ENCODE measurements at places on chromosomes 12 and 14.

DNA sequence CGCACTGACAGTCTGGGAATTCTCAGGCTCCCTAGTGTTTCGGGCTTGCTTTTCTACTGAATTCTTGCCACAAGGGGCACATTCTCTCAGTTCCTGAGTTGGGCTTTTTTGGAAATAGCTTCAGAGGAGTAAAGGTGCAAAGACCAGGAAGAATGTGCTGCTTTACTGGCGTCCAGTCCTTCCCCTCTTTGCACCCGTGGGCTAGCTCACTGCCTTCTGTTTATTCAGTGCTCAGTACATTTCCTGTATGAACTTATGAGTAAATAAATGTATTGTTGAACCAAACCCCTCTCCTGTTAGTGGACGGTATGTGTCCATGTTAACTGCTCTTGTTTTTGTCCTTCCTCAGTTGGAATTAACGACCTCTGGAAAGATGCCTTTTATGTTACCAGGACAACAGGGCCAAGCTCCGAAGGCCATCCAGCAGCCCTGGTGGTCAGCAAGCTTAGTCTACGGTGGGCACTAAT lies 24.0 kb downstream of the GSG1 start:
- DNase-seq: no peak

DNA sequence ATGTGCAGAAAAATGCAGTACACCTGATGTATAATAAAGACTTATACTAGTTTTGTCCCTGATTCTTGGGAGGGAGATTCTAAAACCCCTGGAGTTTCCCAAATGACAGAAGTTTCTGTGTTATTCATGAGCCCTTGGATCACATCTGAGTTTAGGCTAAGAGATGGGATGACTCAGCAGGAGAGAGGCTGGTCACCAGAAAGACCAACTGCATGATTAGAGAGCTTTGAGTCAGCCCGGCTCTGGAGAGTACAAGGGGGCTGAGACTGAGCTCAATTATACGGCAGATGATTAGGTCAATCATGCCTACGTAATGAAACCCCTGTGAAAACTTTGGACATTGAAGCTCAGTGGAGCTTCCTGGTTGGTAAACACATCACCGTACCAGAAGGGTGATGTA lies 174.2 kb downstream of the SSPN start:
- DNase-seq: no peak

DNA sequence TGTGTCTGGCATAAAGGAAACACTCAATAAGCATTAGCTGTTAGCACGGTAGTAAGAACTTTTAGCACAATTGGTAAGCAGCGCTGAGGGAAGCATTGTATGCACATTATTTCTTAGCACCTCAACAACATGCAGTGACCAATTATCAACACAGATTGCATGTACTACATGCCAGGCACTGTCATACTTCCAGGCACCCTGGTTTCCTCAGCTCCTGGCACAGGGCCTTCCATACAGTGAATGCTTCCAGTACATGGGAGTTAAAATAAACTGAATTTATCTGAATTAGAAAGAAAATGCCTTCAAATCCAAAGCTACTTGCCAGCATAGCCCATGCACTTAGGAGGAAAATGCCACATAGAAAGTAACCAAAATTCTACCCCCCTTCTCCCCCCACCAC lies 59.4 kb downstream of the TUNAR start:
- DNase-seq: no peak

- DNase-seq: peak; percentile 33
These were observed 210.9 kb upstream of the ARID2 start for GRCh38 chr12:45518291-45519235.

DNA sequence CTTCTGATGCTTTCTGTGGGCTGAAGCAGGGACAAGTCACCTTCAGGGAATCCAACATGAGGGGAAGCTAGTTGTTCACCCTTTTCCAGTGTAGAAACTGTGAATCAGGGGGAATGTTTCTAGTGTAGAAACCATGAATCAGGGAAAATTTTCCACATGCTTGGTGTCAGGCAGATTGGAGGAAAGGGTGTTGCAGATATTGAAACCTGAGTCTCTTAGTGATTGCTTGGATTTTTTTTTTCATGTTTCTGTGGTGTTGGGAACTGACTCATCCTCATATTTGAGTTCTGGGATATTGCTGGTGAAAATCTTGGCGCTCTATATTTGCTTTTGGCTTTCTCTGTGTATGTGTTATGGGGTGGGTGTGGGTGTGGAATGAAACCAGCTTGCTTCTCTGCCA lies 144.5 kb upstream of the FBXO33 start:
- no peak for DNase-seq

DNA sequence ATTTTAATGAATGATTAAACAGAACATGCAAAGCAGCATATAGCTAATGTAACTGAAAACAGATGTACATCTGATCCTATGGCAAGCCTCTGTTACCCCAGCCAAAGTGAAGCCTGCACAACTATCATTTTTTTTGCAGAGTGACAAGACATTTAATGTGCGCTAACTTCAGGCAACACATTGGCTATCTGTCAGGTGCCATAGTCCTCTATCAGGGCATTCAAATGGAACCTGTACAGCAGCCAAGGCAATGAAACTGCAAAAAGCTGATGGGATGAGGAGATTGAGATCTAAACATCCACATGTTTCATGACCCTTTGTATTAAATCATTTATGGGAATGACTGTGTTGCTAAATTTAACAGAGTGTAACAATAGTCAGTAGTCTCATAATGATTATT lies 1088.5 kb upstream of the TMEM132C start:
- DNase-seq: no peak

- peak; percentile 70 for DNase-seq
These were observed 891.1 kb downstream of the TMEM121 start for GRCh38 chr14:106417224-106418049.

DNA sequence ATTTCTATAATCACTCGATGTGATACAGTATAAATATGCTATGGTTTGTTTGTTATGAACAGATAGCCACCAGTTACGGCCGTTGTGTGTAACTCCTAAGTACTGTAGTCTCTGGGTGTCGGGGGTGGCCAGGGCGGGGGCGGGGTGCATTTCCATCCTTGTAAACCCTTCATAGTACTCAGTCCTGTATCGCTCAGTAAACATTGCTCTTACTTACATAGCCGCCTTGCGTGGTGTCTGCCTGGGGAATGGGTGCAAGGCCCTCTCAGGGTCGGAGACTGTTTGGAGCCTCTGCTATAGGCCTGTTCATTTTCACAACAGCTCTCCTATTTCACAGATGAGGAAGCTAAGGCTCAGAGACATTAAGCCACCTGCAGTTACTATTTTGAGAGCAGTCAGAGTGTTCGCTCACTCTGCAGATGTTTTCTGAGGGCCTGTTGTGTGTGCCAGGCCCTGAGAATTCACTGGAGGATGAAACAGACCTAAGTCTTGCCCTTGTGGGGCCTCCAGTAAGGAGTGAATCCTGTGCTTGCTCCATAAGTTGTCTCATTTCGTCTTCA lies 42.5 kb downstream of the JDP2 start:
- DNase-seq: no peak

- no peak for DNase-seq
These were observed 438.3 kb upstream of the SEL1L start for GRCh38 chr14:81971911-81972310.

GRCh38 chr14:57559576-57559975 lies 65.9 kb upstream of the CCDC198 start:
- no peak for DNase-seq

DNA sequence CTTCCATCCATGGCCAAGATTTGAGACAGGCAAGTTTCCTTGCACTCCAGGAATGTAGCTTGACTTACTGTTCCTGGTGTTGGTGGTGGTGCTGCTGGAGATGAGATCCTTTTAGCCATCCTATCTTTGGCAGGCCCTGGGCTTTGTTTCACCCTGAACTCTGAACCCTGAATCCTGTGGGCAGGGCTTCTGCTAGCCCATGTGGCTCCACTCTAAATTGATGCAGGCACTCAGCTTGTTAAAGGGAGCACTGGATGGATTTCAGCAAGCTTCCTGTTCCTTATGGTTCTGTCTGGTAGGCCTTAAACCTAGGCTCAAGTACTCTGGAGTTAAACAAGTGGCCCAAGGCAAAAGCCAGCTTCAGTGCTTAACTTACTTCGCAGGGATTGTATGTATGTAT lies 138.2 kb downstream of the RGS6 start:
- no peak for DNase-seq

DNA sequence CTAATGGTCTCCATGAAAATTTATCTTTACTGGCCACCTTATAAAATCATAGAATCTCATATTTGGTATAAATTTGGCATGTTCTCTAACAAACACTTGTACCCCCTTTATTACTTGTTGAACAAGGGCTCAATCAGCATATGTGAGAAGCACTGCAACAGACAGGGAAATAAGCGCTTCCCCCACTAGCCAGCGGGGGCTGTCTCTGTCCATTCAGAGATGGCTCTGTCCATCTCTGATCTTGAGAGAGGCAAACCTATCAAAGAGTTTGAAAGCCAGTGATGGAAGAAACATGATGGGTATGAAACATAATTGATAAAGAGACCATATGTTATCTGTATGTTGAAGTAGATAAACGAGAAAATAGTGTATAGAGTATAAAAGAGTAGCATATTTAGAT lies 326.8 kb downstream of the PDZRN4 start:
- no peak for DNase-seq

GRCh38 chr14:22535126-22535525 lies 53.9 kb downstream of the DAD1 start:
- no peak for DNase-seq

DNA sequence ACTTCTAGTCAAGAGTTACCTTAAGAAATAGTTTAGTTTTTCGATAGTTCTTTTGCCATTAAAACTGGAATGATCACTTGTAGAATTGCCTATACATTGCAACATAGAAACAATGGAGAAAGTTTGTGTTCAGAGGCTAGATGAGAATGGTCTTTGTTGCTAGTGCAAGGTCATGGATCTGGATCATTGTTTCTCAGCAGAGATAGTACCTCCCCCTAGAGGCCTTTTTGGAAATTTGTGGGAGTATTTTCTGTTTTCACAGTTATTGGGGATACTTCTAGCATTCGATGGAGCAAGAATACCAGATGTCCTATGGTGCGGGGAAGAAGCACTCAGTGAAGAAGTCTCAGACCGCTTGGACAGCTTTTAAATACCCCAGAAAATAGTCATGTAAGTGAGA lies 138.8 kb upstream of the HMGA2 start:
- DNase-seq: no peak

GRCh38 chr12:111448266-111448830 lies 42.6 kb downstream of the SH2B3 start:
- no peak for DNase-seq

DNA sequence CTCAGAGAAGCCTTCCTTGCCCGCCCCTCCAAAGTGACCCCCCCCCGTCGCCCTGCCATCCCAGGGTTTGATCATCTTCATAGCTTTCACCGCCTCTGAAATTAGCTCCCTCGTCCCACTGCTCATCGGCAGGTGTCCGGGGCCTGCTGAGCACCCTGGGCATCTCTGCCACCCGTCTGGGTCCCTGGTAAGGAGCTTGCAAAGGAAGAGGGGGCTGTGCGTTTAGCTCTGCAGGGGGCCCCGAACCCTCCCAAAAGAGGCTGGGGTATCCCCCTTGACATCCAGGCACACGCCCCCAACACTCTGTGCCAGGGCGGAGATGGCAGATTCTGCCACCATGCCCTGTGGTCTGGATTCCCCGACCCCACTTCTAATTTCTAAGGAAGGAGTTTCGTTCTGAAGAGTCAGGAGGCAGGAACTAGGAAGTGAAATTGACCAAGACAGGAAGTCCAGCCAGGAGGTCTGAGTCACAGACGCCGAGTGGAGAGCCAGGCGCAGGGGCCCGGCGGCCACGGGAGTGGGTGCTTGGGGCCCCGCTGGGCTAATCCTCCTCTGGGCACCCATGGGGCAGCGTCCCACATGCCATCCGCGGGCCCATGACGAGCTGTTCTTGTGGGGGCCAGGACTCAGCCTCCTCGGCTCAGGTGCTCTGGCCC lies 95.7 kb downstream of the RFLNA start:
- DNase-seq: no peak

- DNase-seq: no peak
These were observed 26.3 kb downstream of the NKX2-1 start for GRCh38 chr14:36493761-36494160.

DNA sequence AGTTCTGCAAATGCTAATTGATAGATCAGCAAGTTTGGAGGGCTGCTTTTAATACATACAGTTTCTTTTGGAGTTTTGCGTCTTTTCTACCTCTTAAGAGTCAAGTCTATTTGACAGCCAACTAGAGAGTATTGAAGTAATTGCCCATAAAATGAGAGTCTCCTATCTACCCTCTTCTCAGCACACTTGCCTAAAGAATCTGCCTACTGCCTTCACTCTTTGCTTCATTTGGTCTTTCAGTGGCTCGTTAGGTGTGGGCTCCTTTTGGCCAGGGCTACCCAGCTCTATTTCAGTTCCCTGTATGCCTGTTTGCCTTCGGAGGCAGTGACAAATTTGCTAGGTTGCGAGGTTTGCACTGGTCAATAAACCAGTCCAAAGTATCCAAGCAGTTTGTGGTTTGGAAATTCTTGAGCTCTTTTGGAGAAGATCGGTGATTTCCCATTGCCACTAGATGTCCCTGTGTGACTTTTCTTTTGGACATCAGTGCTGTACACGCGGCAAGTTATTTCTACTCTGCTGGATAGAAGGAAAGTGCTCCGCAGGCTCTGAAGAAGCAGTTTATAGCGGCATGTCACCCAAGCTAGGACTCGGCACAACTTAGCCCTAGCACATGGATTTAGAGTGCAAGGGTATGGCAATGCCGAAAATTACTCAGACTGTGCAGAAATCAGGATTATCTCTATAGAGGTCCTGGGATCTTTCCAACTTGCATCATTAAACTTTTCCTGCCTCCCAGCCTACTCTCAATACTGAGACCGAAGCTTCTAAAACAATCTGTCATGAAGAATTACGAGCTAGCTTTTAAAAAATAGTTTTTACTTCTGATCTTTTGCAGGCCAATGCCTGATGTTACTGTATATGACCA lies 38.6 kb downstream of the MGST1 start:
- DNase-seq: no peak

- no peak for DNase-seq
These were observed 169.3 kb upstream of the AMIGO2 start for GRCh38 chr12:47249082-47249481.

- no peak for DNase-seq
These were observed 88.7 kb downstream of the BCL11B start for GRCh38 chr14:99183311-99183710.

- DNase-seq: no peak
These were observed 274.5 kb downstream of the GLT1D1 start for GRCh38 chr12:129127771-129128170.

GRCh38 chr12:111434680-111435338 lies 29.1 kb downstream of the SH2B3 start:
- peak; percentile 77 for DNase-seq

- DNase-seq: no peak
These were observed 45.3 kb upstream of the ATP23 start for GRCh38 chr12:57896115-57896433.

DNA sequence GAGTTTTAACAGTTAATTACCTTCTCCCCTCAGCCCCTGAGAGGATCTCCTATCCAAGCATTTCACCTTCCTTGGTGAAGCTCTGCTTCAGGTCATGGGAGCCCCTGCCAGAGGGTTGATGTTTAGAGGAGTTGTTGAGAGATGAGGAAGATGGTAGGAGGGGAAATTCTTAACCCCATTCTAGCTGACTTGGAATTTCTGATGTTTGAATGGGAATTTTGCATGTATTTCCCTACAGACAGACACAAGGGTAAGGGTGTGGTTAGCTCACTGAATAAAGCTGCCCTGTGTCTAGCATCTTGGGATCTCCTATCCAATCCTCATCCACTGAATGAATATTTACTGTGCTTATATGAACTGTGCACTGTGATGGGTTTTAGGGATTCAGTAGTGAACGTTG lies 7.1 kb upstream of the BHLHE41 start:
- DNase-seq: no peak

GRCh38 chr14:68144051-68144681 lies 324.6 kb downstream of the RAD51B start:
- DNase-seq: no peak
